ENCODE measurements at places on chromosomes 13 and 19.

- no peak for DNase-seq
These were observed 156.4 kb downstream of the MYO16 start for GRCh38 chr13:108785844-108786243.

- DNase-seq = no peak
These were observed 184.2 kb downstream of the ABCC4 start for GRCh38 chr13:95117092-95117491.

- no peak for DNase-seq
These were observed 269.4 kb upstream of the NBEA start for GRCh38 chr13:34672631-34673030.

DNA sequence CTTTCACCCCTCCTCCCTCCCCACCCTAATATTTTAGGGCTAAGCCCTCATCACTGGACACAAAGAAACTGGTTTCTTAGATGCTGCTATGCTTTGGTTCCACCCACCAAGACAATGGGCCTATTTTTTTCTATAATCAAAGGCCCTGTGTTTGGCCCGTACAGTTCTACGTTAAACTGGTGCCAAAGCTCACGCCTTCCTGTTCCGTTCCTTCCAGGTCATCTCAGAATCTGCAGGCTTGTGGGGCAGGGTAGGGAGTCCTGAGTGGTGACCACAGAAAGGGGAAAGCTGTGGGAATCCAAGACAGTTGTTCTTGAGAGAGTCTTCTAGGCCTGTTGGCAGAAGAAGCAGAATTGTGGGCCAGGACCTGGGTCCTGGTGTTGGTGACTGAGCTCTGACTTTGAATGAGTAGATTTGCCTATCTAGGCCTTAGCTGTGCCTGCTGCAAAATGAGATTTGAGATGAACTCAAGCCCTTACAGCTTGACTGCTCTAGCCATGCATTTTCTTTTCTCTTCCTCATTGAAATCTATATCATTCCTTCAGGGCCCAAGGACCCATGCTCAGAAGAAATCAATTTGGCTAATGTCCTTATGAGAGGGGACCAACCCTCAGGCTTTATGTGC lies 19.1 kb upstream of the CXCL17 start:
- no peak for DNase-seq

GRCh38 chr13:59809564-59809963 lies 354.2 kb downstream of the DIAPH3 start:
- DNase-seq = no peak

DNA sequence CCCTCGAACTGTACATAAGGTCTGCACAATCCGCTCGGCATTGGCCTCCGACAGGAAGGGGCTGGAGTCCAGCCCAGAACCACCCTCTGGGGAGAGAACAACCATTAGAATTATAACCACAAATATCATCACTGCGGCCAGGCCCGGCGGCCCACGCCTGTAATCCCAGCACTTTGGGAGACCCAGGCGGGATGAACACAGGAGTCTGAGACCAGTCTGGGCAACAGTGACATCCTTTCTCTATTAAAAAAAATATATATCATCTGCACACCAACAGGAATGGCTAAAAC lies 11.4 kb downstream of the COQ8B start:
- no peak for DNase-seq

- no peak for DNase-seq
These were observed 739.9 kb downstream of the DIAPH3 start for GRCh38 chr13:59423708-59424340.

- DNase-seq = no peak
These were observed 2.2 kb upstream of the SPRYD7 start for GRCh38 chr13:49938314-49938713.

GRCh38 chr13:21074546-21074945 lies 13.2 kb upstream of the LATS2 start:
- no peak for DNase-seq

GRCh38 chr19:40159744-40160143 lies 31.5 kb upstream of the MAP3K10 start:
- no peak for DNase-seq

DNA sequence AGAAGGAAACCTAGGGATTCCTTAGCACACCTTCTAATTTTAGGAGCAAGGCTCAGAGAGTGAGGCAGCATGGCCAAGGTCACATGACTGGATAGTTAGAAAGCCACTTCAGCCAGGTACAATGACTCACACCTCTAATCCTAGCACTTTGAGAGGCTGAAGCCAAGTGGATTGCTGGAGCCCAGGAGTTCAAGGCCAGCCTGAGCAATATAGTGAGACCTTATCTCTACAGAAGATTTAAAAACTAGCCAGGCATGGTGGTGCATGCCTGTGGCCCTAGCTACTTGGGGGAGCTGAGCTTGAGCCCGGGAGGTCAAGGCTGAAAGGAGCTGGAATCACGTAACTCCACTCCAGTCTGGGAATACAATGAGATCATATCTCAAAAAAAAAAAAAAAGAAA lies 69.2 kb downstream of the TEX26 start:
- DNase-seq = no peak

GRCh38 chr19:8355631-8356402 lies 8.1 kb upstream of the ANGPTL4 start:
- no peak for DNase-seq

GRCh38 chr13:93562676-93563075 lies 336.1 kb downstream of the GPC6 start:
- DNase-seq = no peak

GRCh38 chr19:57110592-57111328 lies 9.0 kb upstream of the USP29 start:
- no peak for DNase-seq

DNA sequence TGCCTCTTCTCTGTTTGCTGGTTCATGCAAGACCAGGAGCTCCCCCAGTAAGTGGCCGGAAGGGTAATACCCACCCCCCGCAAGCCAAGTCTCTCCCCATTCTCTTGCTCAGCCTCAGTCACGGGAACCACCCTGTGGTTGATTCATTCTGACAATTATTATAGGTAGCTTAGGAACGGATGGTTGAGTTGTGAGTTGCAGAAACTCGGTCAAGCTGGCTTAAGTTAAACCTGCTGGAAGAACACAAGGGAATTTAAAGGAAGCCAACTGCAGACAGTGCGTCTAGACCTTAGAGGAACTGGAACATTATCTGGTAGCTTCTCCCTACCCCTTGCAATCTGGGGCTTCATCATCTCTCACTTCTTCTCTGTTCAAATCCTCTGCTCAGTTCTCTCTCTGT lies 8.9 kb downstream of the FPR1 start:
- no peak for DNase-seq

GRCh38 chr13:41250993-41251392 lies 12.4 kb downstream of the MTRF1 start:
- DNase-seq = no peak

GRCh38 chr19:4069331-4069959 lies 2.7 kb upstream of the ZBTB7A start:
- peak; percentile 33 for DNase-seq

GRCh38 chr13:53683608-53684007 lies 655.0 kb downstream of the OLFM4 start:
- DNase-seq = no peak

DNA sequence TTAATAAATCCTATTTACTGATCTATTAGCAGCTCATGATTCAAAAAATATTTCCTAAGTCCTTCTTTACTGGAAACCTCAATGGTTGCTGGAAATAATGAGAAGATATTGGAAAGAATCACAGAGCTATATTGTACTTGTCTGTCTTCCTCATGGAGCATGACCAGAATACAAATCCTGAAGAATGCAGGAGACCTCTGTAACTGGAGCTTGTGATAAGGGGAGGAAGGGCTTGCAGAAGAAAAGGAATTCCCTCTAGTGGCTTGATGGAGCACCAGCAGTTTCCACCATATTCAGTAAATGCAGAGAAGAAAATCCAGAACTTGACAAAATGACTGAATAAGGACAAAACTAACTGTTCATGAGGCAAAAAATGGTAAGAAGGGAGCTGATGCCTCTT lies 1333.1 kb downstream of the EFNB2 start:
- DNase-seq = no peak

DNA sequence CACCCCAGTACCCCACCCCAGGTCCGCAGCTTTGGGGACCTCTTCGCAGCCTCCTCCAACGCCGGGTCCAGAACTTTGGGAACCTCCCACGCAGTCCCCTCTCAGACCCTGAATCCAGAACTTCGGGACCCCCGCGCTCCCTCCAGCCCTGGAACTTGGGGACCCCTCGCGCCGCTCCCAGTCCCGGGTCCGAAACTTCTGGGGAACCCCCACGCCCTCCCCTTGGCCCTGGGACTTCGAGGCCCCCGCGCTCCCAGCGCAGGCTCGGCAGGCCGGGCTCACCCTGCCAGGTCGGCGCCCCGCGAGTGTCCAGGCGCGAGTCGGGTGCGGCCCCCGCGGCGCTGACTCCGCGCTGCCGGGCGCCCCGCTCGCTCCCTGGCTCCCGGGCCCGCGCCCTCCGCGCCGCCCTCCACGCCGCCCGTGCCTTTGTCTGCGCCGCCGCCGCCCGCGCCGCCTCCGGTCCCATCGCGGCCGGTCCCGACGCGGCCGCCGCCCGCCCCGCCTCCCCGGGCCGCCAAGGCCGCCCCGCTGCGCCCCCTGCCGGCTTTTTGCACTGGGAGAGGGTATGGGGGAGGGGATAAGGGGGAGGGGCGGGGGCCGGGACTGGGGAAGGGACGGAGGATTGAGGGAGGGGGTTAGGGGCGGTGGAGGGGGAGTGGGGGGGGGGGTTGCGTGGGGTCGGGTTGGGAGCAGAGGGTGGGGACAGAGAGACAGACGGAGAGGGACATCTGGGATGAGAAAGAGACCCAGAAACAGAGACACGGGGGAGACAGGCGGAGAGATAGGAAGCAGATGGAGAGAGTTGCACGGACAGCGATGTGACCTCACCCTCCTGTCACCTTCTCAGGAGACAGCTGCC lies at the start of gene HOMER3:
Gene HOMER3, minus strand, starts transcription at position 449 of the 859 bp plus-strand sequence. CDS start 2,235 bp downstream, outside the sequence.
- peak; percentile 68 for DNase-seq

- DNase-seq = no peak
These were observed 402.7 kb downstream of the TBC1D4 start for GRCh38 chr13:75079226-75079625.

DNA sequence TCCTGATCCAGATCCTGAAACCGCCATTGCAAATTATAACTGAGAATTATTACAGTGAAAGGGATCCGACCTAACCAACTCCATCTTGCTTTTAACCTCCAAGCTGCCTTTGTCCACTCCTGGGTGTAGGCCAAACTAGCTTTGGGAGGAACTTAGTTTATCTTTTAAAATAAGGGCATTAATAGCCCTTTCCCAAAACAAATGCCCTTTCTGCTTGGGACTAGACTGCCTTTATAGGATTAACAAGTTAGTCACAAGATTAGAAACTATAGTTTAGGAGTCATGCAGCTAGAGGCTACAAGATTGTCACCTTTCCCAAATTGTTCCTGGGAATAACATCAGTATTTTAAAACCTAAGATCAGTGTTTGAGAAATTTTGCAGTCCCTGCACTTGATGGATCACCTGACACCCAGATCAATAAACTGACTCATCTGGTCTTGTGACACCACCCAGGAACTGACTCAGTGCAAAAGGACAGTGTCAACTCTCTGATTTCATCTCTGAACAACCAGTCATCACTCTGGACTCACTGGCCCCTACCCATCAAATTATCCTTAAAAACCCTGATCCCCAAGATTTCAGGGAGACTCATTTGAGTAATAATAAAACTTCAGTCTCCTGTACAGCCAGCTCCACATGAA lies 4.1 kb upstream of the ZNF841 start:
- no peak for DNase-seq

DNA sequence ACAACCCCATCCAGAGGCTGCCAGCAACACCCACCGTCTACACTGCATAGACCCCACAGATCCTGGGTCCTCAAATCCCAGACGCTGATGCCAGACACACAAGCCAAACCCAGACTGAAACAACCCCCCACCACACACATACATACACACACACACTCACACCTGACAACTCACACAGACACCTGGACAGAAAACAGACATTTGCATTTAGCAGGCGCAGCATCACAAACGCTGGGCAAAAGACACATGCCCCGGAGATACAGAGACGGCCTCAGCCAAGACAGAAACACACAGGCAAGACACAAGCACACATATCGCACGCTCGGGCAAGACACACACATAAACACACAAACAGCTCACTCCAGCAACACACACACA lies 1.3 kb downstream of the BBC3 start:
- no peak for DNase-seq

- DNase-seq = no peak
These were observed 5.5 kb downstream of the PIK3R2 start for GRCh38 chr19:18158467-18158866.

GRCh38 chr13:48449656-48450055 lies 36.7 kb upstream of the LPAR6 start:
- no peak for DNase-seq

- no peak for DNase-seq
These were observed 77.0 kb downstream of the TM9SF2 start for GRCh38 chr13:99577934-99578917.
